Muscle of back (tissue), 13 donors: ENCODE measurements at places on chromosomes 5 and 9. TPM values are rescaled to one million over a fixed set of nuclear protein-coding genes. Genes with fewer than 3 reads are reported as not detected.
A peak's percentile ranks its signal among the peaks of the same experiment; 100 is the strongest.

The POU5F2 gene
- polyA plus RNA-seq, result 0.04 TPM

The APBA1 gene
- 6.3 TPM for polyA plus RNA-seq

The MYMK gene
- 47.1 TPM for polyA plus RNA-seq

The ENTR1 gene
- 30.3 TPM for polyA plus RNA-seq

The ADGRD2 gene
- polyA plus RNA-seq, result 0.15 TPM

The FAM240B gene
- polyA plus RNA-seq, result not detected

The S1PR3 gene
- 28.1 TPM for polyA plus RNA-seq

DNA sequence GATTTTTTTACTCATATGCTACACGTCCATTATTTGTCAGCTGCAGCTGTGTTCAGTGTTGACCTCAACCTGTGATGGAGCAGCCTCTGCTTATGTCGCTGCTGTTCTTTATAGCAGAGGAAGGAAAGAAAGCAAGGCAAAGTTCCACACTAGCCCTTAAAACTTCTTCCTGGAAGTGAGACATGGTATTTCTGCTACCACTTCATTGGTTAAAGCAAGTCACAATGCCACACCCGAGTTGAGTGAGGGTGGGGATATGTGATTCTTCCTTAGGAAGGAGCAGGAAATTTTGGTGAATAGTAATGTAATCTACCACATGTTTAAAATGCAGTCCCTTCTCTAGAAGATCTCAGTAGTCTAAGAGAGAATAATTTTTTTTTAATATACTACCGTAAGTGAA lies 224.8 kb upstream of the DMRT1 start:
- no peak for DNase-seq

DNA sequence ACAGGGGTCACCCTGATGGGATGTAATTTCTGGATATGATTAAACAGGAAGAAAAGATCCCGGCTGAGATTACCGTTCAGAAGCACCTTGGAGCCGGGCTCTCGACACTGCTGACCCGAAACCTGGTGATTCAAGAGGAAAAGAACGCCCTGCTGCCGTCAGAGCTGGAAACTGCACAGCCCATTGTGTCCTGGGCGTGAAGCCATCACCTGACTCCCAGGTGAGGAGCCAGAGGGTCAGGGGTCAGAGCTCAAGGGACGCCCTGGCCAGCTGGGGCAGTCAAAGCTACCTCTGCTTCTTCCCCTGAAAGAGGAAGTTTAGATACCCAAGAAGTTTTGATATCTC lies 17.8 kb upstream of the SLC12A7 start:
- DNase-seq, result no peak

- no peak for DNase-seq
Observed at GRCh38 chr5:135905144-135905543, 9.5 kb upstream of the IL9 start.

GRCh38 chr5:33430983-33431382 lies 9.8 kb upstream of the TARS1 start:
- no peak for DNase-seq

GRCh38 chr5:134917070-134917815 lies 12.3 kb downstream of the PCBD2 start:
- no peak for DNase-seq

DNA sequence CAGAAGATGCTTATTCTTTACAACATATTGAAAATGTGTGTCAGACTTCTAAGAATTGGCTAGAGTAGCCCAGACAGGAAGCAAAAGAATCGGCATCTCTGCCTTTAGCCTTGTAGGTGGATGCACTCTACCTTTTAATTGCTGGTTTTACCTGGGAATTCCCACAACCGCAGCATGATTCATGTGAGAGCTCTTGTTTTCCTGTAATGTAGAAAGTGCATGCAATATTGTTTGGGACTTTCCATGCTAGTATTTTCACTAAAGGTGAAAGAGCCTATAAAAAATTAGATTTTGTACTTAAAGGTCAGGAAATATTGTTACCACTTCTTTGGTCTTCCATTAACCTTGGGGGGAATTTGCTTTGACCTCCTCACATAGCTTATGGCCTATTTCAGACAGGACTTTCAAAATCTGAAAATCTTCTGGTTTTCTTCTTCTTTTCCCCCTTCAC lies 89.8 kb downstream of the NTRK2 start:
- DNase-seq, result no peak

- no peak for DNase-seq
Observed at GRCh38 chr5:169728-170094, 21.6 kb upstream of the LRRC14B start.

DNA sequence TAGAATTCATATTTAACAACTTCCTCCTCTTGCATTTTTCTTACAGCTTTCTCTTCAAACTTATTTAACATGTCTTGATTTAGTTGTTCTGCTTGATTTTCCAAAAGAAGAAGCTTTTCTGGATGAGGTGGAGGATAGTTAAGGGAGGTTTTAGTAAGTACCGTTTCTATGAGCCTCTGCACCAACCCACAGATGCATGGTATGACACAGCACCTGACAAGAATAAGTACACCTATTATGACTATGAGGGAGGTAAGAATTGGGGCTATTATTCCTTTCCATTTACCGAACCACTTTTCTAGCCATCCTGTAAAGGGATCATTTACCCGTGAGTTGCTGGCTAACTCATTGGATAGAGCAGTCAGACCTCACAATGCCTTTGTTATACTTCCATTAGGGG lies 2.5 kb upstream of the HMGCS1 start:
- DNase-seq, result no peak

- DNase-seq, result no peak
Observed at GRCh38 chr5:116668390-116668789, 93.8 kb upstream of the SEMA6A start.

GRCh38 chr5:147939431-147940114 lies 33.2 kb upstream of the C5orf46 start:
- no peak for DNase-seq

DNA sequence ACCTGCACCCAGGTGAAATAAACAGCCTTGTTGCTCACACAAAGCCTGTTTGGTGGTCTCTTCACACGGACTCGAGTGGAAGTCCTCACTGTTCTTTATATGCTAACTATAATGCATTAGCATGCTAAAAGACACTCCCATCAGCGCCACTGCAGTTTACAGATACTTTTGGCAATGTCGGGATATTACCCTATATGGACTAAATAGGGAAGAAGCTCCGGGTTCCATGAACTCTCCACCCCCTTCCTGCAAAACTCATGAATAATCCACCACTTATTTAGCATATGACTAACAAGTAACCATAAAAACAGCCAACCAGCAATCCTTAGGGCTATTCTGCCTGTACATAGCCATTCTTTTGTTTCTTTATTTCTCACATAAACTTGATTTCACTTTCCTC lies 426.2 kb upstream of the PTPRD start:
- DNase-seq, result no peak

- DNase-seq, result peak; percentile 35
Observed at GRCh38 chr9:83238871-83239640, 176.1 kb upstream of the RASEF start.

DNA sequence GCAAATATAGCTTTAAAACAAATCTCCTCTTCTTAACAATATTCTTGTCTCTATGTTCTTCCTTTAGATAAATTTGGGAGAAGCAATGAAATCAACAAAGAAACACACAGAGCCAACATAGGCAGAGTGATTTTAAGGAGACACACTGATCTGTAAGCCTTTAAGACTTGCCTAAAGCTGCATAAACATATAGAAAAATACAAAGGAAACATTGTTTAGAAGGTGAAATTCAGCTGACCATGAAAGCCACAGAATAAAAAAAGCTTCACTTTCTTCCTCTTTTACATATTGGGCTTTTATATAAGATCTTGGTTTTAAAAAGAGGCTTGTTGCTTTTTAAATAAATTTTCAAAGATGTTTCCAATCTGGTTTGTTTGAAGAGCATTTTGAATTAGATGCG lies 1277.5 kb downstream of the EFNA5 start:
- no peak for DNase-seq

- DNase-seq, result no peak
Observed at GRCh38 chr9:84997472-84997871, 327.9 kb downstream of the NTRK2 start.

DNA sequence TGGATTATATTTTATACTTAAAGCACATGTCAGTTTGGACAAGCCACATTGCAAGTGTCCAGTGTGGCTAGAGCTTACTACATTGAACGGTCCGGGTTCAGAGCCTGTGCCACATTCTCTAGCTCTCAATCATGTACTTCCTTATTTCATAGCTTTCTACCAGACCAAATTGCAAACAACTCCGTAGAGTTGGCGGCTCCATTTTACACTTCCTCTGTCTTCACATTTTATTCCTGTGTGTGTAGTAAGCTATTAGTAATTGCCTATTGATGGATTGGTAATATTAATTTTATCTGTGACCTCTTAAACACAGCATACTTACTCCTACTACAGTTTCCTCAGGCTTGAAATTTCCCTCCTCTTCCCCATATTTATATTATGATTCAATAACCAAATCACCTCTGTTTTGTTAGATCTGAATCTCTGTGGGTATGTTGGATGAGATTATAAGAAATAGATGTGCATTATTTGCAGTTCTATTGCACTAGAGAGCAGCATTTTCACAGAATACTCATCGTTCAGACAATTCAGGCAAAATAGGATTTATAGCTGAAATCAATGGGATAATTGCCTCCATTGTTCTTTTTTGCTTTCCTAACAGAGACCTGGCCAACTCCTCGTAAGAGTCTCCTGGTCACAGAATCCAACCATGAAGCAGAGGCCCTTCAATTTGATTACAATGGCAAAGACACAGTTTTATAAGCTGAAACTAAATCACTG lies 29.0 kb upstream of the C9orf72 start:
- DNase-seq, result no peak

DNA sequence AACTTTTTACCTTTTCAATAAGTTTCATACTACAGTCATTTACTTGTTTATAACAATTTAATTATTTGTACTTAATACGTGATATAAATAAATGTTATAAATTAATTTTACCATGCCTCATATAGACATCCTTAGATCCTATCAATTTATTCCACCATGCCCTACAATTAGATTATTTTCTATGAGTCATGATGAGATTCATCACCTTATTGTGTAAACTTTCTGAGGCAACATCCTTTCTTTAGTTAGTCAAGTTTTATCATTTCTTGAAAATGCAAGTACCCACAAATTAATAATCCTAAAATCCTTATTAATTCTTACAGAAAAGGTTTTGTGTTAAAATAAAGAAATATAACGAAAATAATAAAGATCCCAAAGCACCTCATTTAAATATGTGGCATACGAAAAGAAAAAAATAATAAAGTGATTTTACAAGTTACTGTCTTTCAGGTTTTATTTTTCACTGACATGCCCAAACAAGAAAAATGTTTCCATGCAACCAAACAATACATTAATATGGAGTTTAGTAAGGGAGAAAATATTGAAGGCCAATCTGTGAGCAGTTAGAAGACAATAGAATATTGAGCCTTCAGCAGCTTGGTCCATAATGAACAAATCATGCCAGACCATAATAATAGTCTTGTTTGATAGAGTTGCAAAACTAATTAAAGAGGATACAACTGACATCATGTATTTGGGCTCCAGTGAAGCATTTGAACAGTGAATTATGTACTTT lies 188.7 kb upstream of the MRPS30 start:
- DNase-seq, result no peak

- peak; percentile 36 for DNase-seq
Observed at GRCh38 chr5:133565993-133566392, 46.3 kb downstream of the FSTL4 start.

- DNase-seq, result peak; percentile 55
Observed at GRCh38 chr9:77793849-77794248, 145.7 kb upstream of the GNA14 start.

DNA sequence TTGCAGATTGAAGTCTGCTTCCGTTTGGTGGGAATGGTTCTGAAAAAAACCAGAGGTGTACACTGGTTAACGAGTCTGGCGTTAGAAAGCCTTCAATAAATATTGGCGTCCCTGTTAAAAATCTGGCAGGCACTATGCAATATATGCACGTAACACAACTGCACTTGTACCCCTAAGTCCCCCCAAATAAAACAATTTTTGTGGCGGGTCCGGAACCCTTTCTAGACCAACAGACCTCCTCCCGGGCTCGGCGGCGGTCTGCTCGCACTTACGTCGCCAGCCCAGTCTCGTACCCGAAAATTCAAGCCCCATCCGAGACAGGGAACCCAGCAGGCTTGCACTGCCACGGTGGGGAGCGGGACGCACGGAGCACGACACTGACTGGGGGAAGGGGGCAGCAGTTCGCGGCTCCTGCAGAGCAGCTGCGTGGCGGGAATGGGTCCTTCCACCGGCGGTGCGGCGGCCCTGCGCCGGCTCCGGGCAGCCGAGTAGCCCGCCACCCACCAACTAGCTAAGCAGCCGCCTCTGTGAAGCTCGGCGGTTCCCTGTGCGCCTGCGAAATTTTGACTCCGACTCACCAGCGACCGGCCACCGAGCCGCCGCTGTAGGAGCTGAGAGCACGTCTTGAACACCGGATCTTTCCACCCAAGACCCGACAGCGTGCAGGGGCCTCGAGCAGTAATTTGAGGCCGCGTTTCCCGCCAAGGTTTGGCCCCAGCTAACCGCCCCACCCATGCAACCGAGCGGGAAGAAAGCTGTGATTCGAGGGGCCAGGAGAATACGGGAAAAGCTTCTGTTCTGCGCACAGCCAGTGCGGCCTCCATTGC lies 3.9 kb downstream of the MCIDAS start:
- DNase-seq, result no peak

- DNase-seq, result peak; percentile 94
Observed at GRCh38 chr5:124605541-124605940, 140.9 kb downstream of the ZNF608 start.

- no peak for DNase-seq
Observed at GRCh38 chr5:82058710-82059109, 86.9 kb downstream of the ATG10 start.

DNA sequence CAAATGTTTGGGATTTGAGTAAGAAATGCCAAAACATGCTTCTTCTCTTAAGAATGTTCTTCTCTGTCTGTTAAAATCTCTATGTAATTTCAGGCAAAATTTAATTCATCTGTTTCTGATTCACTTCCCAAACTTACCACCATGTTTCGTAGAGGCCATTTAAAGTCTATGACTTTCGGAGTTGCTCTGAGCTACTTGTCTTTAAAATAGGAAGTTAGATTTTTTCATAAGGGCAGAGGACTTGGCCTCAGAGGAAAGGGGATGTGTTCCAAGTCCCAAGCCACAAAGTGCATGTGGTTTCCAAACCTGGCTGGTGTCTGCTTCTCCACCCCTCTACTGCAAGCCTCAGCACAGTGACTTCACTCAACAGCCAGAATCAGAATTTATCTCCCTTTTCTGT lies 111.3 kb upstream of the ADRA1B start:
- DNase-seq, result no peak

- DNase-seq, result no peak
Observed at GRCh38 chr5:172626031-172626581, 15.0 kb upstream of the NEURL1B start.

GRCh38 chr5:6000867-6001266 lies 377.5 kb downstream of the MED10 start:
- no peak for DNase-seq

GRCh38 chr9:94901019-94901363 lies 174.5 kb downstream of the AOPEP start:
- no peak for DNase-seq

- no peak for DNase-seq
Observed at GRCh38 chr9:116074658-116075057, 78.9 kb upstream of the PAPPA start.

DNA sequence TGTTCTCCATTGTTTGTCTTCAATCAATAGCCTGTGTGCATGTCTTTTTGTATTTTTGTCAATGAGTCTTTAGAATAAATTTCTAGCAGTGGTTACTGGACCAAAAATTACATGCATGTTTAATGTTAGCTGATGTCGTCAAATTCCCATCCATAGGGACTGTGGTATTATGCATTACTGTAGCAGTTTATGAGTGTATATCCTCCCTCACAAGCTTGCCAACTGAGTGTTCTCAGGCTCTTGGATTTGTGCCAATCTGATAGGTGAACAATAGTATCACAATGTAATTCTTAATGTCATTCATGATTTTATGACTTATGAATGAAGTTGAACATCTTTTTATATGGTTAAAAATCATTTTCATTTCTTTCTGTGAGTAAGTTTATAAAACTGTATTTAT lies 13.0 kb downstream of the SNX24 start:
- no peak for DNase-seq
